ENCODE measurements at places on chromosomes 3 and 15.

GRCh38 chr3:23320586-23321570 lies 117.8 kb downstream of the UBE2E2 start:
- ATAC-seq: no peak

GRCh38 chr3:32961189-32961715 lies 9.8 kb downstream of the CCR4 start:
- ATAC-seq: no peak

DNA sequence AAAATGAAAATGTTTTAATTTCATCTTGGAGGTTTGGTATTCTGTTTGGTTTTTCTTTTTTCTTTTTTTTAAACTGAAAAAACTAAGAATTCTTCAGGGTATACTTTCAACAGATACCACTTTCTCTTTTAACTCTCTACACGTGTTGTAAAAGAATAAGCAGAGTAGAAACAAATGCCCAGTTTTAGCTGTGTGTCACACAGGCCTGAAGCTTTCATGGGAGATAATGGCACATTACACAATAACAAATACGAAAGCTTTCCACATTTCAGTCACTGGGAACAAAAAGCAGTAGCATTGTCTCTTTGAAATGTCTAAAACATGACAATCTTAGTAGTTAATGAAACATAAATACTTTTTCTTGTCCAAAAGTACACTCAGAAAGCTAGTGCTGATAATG lies 818.5 kb downstream of the TBL1XR1 start:
- no peak for ATAC-seq

- no peak for ATAC-seq
Observed at GRCh38 chr3:123296836-123297626, 95.3 kb downstream of the SEC22A start.

- peak; percentile 77 for ATAC-seq
Observed at GRCh38 chr3:111802163-111802625, 56.9 kb upstream of the PHLDB2 start.

DNA sequence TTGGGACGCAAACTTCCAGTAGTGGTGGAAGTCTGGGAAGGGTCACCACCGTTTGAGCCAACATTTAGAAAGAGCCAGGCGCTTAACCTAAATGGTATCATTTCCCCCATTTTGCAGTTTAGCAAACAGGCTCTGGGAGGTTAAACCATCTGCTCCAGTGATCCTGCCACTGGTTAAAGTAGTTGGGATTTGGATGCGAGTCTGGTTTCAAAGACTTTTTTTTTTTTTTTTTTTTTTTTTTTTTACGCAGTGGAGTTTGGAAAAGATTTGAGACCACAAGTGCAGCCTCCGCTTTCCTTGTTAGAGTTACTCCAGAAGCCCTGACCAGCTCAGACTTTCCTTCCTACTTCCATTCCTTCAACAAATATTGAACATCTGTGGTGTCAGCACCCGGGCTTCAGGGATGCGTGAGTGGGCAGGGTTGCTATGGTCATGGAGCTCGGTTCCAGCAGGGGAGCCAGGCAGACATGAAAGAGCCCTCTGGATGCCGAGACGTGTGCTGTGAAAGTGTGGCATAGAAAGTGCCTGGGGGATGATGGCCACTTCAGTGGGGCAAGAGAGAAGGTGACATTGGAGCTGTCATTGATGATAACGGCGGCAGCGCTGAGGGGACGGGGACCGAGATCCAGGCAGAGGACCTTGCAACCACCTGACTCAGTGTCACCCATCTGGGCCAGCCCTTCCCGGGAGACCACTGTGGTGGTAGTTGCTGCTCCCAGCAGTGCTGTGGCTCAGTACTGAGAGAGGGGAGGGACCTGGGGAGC lies 1.1 kb upstream of the RNU6-1 start:
- no peak for ATAC-seq

DNA sequence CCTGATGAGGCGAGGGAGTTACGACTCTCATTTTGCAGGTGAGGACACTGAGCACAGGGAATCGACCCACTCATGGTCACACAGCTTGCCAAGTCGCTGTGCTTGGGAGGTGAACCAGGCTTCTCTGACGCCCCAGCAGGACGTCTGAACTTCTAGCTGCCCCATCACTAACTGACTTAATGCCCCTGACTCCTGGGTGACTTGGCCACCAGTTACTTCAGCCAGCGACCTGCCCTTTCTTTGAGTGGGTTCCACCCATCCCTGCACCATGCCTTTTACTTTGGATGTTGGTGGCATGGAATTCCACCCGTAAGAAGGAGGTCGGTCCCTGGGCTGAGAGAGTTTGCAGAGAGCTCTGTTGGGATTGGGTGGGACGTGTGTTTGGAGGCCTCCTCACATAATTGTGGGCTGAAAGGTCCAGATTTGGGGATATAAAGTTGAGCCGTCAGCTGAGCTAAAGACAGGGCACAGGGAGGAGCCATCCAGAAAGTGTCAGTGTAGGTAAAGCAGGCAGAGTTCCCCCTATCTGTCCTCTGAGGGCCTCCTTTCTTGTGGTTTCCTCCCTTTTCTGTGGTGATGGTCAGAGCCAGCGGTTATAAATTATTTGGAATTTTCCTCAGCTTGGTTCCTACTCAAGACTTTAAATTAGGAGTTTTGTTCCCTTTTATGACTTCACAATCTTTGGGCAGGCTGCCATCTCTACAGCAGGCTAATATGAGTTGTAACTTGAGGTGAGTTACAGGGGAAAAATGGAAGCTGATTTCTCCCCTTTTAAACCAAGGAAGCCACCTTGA lies 55.0 kb downstream of the FLNB start:
- no peak for ATAC-seq

GRCh38 chr15:27512281-27513001 lies 541.5 kb downstream of the GABRG3 start:
- ATAC-seq: peak; percentile 98

DNA sequence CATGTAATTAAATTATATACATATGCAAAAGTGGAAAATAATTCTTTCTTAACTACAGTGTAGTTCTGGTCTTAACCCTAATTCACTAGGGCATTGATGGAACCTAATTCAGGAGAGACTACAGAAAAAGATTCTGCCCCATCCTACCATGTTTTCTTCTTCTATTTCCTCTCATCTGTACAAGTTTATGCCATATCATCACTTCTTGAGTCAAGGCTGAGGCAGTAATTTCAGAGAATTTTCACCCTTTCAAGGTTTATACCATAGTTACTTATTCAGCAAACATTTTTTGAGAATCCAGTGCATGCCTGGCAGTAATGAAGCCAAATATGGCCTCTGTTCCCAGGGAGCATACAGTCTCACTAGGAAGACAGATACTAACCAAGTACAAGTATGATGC lies 33.4 kb downstream of the SHOX2 start:
- ATAC-seq: no peak

- ATAC-seq: no peak
Observed at GRCh38 chr3:146813496-146813895, 208.3 kb upstream of the PLSCR5 start.
